CMK (cell line): ENCODE measurements at places on chromosomes 1 and 21.

DNA sequence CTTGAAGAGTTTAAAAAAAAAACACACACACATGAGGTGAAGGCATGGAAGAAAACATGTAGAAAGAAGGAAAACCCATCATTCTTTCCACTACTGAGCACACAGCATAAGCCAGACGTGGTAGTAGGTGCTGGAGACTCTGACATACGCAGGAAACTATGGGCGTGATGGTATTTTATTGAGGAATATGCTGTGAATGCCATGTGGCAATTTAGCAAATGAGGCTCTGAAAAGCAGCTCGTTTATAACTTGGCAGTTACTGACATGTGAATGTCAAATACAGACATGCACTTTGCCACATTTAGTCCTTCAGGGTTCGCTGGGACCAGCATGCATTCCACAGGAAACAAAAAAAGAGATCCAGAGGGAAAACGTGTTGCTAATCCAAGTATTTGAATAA is 74.3 kb upstream of the IFNAR2 start:
- DNase-seq, result no peak

DNA sequence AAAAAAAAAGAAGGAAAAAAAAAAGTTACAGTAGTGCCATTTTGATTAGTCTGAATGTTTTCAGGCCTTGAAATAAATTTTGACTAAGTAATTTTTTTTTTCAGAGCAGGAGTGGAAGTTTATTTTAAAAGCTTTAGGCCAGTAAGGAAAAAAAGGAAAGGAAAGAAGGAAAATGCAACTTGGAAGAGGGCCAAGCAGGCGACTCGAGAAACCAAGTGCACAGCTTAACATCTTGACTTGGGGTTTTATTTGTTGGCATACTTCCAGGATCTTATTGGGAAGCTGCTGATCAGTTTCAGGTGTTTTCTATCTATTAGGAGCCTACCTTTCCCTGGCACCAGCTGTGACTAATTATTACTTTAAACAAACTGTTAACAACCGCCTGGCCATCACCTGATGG is 41.7 kb downstream of the ATF3 start:
- no peak for DNase-seq

GRCh38 chr1:186865253-186865652 is 36.5 kb downstream of the PLA2G4A start:
- no peak for DNase-seq

DNA sequence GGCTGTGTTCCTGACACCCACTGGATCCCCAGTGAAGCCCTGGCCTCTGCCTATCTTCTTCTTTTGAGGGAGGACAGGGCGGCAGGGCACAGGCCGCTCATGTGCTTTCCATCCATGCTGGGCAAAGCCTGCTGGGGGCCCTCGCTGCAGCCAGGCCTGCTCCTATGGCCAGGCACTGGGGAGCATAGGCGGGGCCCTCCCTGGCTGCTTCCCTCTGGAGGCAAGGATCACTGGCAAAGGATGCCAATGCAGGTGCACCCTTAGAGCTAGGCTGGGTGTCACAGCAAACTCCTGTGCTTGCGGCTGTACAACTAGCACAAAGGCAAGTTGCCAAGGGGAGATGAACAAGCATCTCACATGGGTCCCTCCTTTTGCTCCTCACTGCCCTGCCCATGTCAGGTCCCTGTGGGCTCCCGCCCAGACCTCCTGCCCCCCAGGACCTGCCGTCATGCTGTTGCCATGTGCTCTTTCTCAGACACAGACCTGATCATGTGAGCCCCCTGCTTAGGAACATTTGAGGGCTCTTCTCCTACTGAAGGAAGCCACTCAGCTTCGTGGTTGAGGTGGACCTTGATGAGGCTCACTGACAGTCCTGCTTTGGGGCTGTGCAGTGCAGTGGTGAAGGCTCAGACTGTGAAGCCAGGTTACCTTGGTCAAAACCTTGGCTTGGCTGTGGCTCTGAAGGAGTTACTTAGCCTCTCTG is 393.6 kb downstream of the PTPRU start:
- DNase-seq, result no peak

GRCh38 chr1:7650801-7651200 is 120.3 kb upstream of the VAMP3 start:
- no peak for DNase-seq

- no peak for DNase-seq
These were observed 43.7 kb upstream of the SLC44A3 start for GRCh38 chr1:94776474-94776873.

- no peak for DNase-seq
These were observed 17.7 kb upstream of the KLHDC8A start for GRCh38 chr1:205374210-205375078.

DNA sequence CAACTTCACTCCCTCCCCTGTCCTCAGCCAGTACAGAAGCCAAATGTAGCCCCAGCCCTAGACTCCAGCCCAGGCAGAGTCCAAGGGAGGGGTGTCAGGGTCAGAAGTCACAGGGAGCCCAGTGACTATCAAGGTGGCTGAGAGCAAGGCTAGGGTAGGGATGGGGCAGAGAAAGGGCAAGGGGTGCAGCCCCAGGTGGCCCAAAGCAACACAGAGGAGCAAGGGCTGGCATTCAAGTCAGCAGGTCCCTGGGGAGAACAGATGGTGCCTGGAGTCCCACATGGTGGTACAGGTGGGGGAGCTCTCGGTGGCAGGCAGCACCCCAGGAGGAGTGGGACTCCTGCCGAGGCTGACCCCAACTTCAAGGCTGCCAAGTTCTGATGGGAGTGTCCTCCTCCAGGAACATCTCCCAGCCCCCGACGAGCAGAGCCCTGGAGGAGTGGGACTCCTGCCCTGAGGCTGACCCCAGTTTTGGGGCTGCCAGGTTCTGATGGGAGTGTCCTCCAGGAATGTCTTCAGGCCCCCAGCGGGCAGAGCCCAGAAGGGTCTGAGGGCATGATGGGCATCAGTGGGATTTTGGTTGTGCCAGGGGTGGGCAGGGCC is 3.7 kb upstream of the DVL1 start:
- DNase-seq, result no peak

GRCh38 chr1:94081566-94082344 is 39.2 kb downstream of the ABCA4 start:
- no peak for DNase-seq

- no peak for DNase-seq
These were observed 56.6 kb downstream of the ATG4C start for GRCh38 chr1:62840555-62840954.

GRCh38 chr1:243542739-243543415 is 287.0 kb downstream of the SDCCAG8 start:
- DNase-seq, result no peak

- no peak for DNase-seq
These were observed 627 bp upstream of the DLGAP3 start for GRCh38 chr1:34929853-34930701.

DNA sequence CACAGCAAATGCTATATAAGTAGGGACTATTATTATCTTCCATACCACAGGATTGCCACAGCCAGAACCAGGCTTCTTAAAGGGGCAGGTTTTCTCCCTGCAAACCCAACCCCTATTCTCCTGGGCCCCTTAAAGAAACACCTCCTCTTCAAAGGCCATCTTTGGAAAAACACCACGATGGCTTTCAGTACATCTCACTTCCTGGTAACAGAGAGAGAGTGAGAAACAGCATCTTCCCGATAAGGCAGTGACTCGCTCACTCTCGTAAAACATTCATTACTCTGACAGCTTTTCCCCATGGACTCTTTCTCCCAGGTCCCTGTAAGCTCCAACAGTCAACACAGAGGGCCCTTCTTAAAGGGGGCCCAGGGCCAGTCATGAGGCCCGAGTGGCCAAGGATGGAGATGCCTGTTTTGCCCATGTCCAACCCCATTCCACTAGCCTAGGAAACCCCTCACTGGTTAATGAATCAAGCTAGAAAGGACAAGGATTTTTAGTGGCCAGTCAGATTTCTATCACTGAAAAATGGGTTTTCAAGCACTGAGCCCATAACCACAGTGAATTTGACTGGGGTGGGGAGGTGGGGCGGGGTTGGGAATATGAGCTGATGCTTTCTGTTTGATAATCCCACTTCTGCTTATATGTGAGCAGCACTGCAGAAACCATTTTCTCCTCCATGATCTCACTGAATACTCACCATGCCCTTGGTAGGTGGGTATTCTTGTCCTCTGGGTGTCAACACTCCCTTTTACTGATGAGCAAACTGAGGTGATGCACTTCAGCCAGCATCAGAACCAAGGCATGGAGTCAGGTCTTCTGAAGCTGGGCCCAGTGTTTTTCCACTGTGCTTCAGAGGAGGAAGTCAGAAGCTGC is 3.6 kb upstream of the NAV1 start:
- no peak for DNase-seq

DNA sequence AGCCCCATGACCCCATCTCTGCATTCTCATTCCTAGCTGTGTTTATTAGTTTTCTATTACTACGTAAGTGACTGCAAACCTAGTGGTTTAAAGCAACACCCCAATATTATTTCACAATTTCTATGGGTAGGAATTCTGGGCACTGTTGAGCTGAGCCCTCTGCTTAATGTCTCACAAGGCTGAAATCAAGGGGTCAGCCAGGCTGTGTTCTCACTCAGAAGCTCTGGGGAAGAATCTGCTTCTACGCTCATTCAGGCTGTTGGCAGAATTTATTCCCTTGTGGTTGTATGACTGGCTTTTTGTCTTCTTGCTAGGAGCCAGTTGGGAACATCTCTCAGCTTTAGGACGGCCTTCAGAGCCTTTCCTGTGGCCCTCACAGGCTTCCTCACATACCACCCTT is 181.0 kb downstream of the GIPC2 start:
- no peak for DNase-seq

DNA sequence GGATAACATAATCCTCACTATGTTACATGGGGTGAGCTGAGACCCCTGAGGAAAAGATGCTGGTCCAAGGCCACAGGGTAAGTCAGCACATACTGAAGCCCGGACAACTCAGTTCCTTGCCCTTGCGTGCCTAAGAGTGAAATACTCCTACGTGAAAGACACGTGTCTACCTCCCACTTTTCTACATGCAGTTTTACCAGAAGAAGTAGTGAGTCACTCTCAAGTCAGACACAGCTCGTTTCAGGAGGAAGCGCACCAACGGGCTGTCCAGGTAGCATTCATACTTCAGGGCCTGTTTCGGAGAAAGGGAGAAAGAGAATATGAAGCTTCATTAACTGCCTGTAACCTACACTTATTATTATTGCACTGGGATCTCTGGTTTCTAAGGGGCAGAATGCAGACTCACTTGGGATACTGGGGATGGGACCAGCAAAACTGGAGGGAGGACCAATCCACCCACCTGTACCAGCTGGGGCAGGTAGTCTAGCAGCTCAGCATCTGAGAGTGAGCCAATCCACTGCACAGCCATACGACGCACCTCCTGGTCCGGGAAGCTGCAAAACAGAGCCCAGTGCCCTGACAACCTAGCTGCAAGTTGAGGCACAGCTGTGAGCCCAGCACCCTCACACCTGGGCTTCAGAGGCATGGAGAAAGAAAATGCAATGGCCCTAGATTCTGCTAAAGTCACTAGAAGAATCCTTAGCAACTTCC is 32.4 kb upstream of the PPP1R15B start:
- no peak for DNase-seq

- no peak for DNase-seq
These were observed 8.9 kb downstream of the SIPA1L2 start for GRCh38 chr1:232621050-232621449.

DNA sequence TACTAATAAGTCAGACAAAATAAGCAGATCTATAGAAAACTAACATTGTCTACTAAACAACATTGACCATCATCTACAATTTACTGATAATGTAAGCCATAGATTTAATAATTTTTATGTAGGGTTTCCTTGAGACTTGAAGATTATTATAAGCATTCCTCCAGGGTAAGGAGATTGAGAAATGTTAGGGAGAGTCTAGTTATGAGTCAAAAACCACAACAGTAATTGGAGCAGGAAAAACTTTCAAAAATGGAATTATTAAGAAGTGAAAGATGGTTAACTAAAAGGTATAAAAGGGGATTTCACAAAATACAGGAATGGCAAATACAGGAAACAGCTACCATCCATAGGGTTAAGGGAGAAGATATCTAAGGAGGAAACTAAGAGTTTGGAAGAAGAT is 12.4 kb upstream of the UHMK1 start:
- no peak for DNase-seq

GRCh38 chr1:170665629-170666028 is 1.7 kb downstream of the PRRX1 start:
- DNase-seq, result no peak

DNA sequence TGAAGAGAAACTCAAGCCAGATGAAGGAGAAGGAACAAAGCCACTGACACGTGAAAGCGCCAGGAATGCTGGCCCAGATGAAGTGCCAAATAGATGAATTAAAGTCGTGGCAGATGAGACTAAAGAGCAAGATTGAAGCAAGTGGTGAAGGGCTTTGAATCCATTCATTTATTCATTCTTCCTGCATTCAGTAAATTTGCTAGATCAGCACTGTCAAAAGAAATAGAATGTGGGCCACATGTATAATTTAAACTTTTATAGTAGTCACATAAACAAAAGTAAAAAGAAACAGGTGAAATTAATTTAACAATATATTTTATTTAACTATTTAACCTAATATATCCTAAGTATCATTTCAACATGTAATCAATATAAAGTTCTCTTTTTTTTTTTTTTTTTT is 135.6 kb downstream of the ZZZ3 start:
- no peak for DNase-seq
